Stimulated activated naive CD4-positive, alpha-beta T cell (primary cell): ENCODE measurements at places on chromosomes 7 and 10.

- no peak for DNase-seq
These were observed 76.2 kb upstream of the UNC5B start for GRCh38 chr10:71136036-71136721.

GRCh38 chr10:73872190-73872710 lies 2.1 kb downstream of the CAMK2G start:
- DNase-seq = no peak

DNA sequence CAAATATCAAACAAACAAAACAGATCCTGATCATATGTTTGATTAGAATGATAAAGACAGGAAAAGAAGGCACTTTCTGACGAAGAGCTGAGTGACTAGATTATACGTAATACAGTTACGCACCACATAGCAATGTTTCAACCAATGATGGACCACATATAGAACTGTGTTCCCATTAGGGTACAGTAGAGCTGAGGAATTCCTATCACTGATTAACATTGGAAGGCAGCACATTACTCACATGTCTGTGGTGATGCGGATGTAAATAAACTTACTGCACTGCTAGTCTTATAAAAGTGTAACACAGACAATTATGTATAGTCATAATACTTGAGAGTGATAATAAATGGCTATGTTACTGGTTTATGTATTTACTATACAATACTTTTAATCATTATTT lies 98.3 kb downstream of the PTN start:
- DNase-seq = no peak

- no peak for DNase-seq
These were observed 48.4 kb upstream of the ARHGAP21 start for GRCh38 chr10:24771943-24772694.

- DNase-seq = no peak
These were observed 65.8 kb downstream of the MCU start for GRCh38 chr10:72757732-72758131.

DNA sequence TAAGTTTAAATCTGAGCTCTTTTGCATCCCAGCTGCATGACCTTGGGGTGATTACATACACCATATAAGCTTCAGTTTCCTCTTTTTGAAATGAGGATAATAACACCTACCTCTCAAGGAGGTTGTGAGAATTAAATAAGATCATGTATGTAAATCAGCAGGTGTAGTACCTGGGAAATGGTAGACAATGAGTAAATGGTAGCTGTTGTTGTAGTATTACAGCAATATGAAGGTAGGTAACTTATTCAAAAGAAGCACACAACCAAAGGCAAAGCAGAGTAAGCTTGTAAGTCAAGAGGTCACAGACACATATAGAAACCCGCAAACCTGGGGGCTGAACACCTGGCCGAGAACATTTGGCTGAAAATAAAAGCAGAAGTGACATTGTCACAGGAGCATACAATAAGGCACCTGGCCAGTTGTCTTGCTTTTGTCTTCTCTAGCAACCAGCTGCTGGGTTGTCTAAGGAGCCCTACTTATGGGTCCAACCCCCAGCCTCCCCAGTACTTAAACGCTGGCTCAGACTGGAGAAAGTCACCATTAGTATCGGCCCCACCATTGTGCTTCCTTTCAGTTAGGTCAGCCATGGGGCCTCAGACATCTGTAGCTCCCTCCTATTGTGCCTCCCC lies 203.6 kb upstream of the MKLN1 start:
- no peak for DNase-seq

GRCh38 chr10:132135053-132135872 lies 51.5 kb upstream of the DPYSL4 start:
- no peak for DNase-seq

DNA sequence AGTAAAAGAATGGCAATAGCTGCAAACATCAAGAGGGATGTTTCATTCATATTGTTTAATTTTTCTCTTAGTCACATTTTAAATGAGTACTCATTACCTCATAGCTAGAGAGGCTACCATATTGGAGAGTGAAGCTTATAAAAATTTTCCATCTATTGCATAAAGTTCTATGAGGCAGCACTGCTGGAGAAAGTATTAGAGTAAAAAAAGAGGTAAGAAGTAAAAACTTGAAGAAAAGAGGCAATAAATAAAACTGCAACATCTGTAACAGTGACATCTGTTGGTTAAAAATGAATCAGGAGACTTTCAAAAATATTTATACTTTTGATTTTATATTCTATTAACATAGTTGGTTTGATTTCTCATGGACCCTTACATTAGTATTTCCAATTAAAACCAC lies 284.5 kb upstream of the SEMA3D start:
- no peak for DNase-seq

- DNase-seq = no peak
These were observed 82.9 kb upstream of the AFAP1L2 start for GRCh38 chr10:114486938-114487814.

DNA sequence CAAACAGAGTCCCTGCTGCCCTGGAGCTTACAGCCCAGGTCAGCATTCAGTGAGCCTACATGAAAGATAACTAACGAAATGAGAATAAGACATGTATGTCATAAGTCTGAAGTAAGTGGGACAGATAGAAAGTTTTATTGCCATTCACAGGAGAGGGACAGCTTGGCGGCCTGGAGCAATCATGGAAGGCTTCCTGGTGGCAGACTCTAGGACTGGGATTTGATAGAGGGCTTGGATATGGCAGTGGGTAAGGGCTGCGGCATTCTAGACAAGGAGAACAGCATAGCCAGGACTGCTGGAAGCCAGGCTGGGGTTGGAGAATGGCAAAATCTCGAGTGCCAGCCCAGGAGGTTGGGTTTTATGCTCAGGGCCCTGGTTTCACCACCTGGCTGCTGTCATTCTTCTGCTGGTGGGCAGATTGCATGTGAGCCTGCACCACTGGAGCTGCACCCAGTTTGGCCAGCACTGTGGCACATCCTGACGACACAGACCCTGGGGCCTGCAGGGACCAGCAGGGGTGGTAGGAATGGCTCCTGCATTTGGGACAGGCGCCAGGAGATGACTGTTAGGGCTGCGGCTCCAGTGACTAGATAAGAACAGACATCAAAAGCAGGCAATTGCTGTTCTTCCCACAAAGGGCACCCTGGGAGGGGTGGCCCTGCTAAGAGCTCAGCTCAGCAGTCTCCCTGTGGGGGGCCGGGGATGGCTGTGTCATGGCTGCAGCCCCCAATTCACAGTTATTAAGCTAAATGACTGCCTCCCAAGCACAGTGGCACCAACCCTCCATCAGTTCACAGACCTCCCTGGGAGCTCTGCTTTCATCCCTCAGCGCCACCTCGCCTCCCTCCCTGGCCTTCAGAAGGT lies 161.1 kb downstream of the RPS24 start:
- DNase-seq = no peak

DNA sequence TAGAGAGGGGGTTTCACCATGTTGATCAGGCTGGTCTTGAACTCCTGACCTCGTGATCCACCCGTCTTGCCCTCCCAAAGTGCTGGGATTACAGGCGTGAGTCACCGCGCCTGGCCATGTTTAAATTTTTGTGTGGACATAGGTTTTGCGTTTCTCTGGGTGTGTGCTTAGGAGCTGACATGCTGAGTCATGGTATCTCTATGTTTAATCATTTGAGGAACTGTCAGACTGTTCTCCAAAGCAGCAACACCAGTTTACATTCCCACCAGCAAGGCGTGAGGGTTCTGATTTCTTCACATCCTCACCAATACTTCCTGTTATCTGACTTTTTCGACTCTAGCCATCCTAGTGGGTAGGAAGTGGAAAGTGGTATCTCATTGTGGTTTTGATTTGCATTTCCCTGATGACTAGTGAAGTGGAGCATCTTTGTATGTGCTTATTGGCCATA lies 153.7 kb downstream of the DNAJB6 start:
- DNase-seq = peak; percentile 76

DNA sequence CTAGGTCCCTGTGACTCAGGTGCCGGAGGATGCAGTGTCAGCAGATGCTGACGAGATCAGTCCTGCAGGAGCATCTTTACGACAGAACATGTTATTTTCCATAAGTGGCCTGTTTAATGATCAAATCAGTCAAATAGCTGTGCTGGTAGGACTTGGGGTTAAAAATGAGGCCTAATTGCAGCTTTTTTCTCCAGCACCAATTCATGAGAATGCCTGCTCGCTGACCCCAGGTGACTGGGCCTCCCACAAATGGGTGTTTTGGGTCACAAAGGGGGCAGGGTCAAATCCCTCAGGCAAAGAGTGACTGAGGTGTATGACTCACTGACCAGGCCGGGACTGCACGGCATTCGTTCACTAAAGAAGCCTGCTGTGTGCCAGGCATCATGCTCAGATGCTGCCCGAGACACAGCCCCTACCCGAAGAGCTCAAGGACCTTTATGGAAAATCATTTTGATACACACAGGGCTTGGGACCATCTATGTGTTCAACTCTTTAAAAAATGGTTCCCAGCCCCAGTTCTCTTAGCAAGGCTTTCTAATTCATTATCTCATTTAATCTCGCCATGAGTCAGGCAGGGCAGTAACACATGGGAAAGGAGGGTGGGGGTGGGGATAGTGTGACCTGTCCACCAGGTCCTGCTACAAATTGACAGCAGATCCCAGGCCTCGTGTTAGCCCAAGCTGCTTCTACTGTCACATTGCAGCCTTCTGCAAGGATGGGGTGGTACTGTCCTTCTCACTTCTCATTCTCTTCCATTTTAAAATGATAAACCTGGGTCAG lies 21.1 kb downstream of the ZNF775 start:
- DNase-seq = no peak

- DNase-seq = no peak
These were observed 336.8 kb downstream of the BBS9 start for GRCh38 chr7:33466203-33466602.

- DNase-seq = no peak
These were observed 71.2 kb downstream of the TEX36 start for GRCh38 chr10:125611756-125612155.

DNA sequence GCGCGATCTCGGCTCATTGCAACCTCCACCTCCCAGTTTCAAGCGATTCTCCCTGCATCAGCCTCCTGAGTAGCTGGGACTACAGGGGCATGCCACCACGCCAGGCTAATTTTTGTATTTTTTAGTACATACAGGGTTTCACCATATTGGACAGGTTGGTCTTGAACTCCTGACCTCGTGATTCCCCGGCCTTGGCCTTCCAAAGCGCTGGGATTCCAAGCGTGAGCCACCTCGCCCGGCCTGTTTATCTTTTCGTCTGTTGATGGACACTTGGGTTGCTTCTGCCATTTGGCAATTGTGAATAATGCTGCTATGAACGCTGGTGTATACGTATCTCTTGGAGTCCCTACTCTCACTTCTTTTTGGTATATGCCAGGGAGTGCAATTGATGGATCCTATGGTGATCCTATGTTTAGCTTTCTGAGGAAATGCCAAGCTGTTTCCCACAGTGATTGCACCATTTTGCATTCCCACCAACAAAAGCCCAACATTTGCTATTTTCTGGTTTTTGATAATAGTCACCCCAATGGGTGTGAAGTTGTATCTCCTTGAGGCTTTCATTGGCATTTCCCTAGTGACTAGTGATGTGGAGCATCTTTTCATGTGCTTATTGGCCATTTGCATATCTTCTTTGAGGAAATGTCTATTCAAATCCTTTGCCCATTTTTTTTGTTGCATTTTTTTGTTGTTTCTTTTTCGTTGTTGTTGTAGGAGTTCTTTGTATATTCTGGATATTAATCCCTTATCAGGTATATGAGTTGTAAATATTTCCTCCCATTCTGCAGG lies 3.5 kb downstream of the ANTXRL start:
- DNase-seq = no peak

- DNase-seq = no peak
These were observed 252.6 kb downstream of the DOCK4 start for GRCh38 chr7:111953611-111954010.

GRCh38 chr7:34034728-34035127 lies 129.4 kb downstream of the BMPER start:
- no peak for DNase-seq

DNA sequence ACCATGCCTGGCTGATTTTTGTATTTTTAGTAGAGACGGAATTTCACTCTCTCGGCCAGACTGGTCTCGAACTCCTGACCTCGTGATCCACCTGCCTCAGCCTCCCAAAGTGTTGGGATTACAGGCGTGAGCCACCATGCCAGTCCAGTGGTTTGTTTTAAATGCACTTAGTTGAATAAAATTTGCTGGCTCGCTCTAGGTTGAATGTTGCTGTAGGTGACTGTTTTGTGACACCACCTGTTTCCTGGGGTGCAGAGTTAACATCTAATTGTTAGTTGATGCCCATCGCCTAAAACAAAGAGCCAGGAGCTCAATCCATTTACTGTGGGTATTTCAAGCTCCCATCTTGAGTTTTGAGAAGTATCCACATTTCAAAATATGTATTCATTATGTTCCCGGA lies 31.2 kb downstream of the MGAM2 start:
- DNase-seq = no peak

DNA sequence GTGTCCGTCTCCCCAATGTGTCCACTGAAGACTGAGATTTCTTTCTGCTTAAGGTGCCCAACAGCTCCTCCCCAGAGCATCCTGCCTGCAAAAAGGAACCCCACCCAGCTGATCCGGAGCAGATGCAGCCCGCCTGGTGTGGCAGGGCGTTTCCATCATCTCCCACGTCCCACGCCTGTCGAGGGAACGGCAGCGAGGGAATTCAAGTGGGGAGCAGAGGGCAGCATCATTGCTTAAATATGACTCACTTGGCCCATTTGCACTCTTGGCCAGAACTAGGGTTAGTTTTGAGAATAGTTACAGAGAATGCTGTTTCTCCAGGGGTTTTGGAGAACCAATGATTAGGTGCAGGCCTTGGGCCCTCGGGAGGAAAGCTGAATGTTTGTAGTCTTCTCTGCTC lies 20.8 kb downstream of the VWA2 start:
- DNase-seq = no peak

GRCh38 chr10:119633538-119634218 lies 17.5 kb upstream of the BAG3 start:
- DNase-seq = no peak

DNA sequence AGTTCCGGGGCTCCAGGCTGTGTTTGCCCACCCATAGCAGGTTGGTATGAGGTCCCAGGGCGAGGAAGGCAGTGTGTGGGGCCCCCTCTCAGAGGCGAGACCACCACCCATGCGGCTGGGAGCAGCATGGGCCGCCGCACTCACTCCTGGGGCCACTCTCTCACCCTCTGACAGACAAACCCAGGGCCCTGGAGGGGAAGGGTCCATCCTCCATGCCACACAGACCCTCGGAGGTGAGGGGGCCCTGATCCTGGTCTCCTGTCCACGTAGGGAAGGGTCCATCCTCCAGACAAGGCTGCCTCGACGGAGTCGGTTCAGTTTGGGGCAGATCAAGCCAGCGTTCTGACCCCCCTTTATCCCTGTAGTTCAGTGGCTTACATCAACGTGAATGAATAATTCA lies 230.8 kb downstream of the ELFN1 start:
- DNase-seq = no peak
